ENCODE measurements at places on chromosomes 11 and 22. TPM values are rescaled to one million over a fixed set of nuclear protein-coding genes. Genes with fewer than 3 reads are reported as not detected.

ESAM gene
- 40.7 TPM for polyA plus RNA-seq

OR4D5 gene
- polyA plus RNA-seq, result not detected

RASL10A gene
- polyA plus RNA-seq, result 0.45 TPM

CELSR1 gene
- 0.75 TPM for polyA plus RNA-seq

GGTLC3 gene
- not detected for polyA plus RNA-seq

GRCh38 chr11:42967653-42968052, 344.1 kb upstream of the API5 start:
- no peak for DNase-seq

DNA sequence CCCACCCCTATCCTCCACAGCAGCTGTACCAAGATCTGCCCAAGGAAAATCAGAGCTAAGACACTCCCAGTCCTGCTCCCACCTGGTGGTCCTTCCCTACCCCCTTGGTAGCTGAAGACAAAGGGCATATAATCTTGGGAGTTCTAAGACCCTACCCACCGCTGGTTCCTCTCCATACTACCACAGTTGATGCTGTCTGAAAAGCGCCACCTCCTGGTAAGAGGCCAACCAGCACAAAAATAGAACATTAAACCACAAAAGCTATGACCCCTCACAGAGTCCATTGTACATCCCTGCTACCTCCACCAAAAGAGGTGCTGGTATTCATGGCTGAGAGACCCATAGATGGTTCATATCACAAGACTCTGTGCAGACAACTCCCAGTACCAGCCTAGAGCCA, 161.5 kb upstream of the ARHGAP42 start:
- no peak for DNase-seq

DNA sequence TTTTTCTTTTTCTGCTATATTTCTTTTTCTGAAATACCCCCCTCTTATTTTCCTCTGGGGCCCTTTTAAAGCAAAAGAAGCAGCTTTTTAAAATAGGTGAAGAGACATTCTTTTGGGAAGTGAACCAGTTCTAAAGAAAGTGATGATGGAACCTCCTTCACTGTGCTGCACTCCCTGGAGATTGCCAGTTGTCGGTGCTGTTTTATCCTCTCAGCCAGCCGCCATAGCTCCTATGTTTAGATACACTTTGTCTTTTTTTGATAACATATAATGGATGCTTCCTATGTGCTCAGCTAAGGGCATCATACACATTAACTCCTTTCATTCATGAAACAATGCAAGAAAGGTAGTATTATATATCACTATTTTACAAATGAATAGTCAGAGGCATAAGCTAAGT, 14.0 kb downstream of the CFAP300 start:
- no peak for DNase-seq

DNA sequence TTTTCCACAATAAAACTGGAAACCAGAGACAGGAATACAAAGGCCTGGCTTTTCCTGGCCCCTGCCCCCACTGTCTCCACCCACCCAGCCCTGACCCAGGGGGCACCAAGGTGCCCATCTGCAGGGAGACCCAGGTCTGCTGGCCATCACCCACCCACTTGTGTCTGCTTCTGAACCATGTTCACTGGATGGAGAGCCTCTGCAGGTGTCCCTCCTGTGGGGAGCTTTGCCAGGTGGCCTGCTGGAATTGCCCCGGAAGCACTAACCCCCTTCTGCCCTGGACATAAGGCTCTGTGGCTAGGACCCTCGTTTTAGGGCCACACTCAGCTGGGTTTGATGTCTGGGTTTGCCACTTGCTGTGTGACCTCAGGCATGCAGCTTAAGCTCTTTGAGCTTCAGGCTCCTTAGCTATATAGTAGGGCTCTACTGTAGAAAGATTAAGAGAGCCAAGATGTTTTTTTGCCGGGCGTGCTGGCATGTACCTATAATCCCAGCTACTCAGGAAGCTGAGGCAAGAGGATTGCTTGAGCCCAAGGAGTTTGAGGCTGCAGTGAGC, 3.9 kb downstream of the SCARF2 start:
- DNase-seq, result no peak

- no peak for DNase-seq
Measured at GRCh38 chr11:86383041-86383955, 8.6 kb downstream of the CCDC81 start.

- DNase-seq, result no peak
Measured at GRCh38 chr11:133911171-133911570, 45.6 kb downstream of the IGSF9B start.

- DNase-seq, result no peak
Measured at GRCh38 chr11:72475381-72475780, 41.0 kb upstream of the CLPB start.

DNA sequence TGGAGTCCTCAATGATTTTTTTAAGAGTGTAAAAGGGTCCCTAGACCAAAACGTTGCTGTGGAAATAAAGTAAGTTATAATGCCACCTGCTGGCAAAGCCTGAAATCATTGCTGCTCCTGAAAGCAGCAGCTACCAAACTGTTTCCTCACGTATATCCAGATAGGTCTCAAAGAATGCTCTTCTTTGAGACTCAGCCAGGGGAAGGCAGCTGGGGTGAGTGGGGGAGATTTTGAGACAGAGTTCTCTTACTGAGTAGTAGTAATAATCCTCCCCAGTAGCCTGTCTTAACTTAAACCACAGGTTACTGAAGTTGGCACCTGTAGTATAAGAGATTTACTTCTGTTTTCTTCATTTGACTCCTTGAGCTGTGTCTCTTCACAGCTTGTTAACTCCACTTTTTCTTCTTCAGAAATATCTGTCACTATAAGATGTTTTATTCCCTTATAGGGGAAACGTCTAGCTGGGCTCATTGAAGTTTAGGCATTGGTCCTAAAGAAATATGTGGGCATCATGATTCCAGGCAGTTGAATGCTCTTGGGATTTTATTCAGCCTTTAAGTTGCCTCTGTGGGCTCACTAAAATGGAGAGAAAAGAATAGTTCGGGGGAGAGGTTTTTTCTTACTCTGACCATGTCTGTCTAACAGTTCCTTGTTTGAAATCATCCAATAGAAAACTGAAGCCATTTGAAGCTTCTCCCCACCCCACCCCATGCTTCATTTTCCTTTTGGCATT, 77.9 kb downstream of the BTBD10 start:
- no peak for DNase-seq

DNA sequence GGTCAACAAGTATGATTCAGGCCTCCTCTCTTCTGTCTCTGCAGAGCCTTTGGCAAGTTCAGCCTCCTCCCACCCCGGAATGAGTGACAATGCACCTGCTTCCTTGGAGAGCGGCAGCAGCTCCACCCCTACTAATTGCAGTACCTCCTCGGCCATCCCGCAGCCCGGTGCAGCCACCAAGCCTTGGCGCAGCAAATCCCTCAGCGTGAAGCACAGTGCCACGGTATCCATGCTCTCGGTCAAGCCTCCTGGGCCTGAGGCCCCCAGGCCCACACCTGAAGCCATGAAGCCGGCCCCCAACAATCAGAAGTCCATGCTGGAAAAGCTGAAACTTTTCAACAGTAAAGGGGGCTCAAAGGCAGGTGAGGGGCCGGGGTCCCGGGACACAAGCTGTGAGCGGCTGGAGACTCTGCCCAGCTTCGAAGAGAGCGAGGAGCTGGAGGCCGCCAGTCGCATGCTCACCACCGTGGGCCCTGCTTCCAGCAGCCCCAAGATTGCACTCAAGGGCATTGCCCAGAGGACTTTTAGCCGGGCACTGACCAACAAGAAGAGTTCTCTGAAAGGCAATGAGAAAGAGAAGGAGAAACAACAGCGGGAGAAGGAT, 220.6 kb downstream of the NAV2 start:
- no peak for DNase-seq

GRCh38 chr11:58639669-58640068, 17.2 kb downstream of the CNTF start:
- DNase-seq, result no peak

DNA sequence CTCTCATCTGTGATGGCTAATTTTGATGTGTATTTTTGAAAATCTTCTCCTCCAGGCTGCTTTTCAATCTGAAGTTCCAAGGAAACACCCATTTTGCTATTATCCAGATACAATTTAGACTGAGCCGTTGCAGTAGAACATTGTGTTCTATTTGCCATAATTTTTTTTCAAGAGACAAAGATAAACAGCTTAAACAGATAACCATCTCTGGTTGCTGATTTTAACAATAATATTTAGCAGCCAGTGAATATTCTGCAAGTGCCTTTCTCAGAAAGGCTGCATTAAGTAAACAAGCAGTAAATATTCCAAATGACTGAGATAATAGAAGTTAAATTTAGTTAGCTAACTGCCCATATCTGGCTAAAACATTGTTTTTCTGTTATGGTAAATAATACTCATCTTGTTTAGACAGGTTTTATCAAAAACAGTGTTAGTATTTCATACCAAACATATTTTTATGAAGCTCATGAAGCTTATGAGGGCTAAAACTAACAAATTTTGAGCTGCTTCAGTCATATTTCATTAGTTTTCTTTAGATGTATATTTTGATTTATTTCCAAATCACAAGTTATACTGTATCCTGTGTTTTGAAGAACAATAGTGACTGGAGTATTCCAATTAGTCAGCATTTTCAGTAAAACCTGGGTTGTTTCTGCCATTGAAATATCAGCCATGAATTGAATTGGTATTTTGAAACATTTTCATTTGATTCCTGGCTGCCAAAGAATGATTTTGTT, 206.7 kb downstream of the SBF2 start:
- no peak for DNase-seq

DNA sequence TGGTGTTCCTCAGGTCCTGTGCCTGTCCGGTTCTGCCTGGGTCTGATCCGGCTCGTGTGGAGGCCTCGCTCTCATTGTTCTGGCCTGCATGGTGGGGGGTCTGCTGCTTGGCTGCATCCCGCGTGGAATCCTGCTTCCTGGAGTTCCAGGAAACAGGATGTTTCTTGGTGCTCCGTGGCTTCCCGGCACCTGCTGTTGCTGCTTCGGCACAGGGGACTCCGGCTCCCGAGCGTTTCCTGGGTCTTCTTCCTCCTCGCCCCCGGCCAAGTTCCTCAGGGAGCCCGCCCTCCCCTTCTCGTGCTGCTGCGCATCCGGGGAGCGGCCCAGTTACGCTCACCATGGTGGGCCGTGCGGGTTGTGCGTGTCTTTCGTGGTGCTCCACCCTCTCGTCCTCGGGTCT, 29.9 kb downstream of the GLB1L2 start:
- DNase-seq, result no peak

GRCh38 chr11:112467721-112468120, 207.1 kb upstream of the PLET1 start:
- no peak for DNase-seq

DNA sequence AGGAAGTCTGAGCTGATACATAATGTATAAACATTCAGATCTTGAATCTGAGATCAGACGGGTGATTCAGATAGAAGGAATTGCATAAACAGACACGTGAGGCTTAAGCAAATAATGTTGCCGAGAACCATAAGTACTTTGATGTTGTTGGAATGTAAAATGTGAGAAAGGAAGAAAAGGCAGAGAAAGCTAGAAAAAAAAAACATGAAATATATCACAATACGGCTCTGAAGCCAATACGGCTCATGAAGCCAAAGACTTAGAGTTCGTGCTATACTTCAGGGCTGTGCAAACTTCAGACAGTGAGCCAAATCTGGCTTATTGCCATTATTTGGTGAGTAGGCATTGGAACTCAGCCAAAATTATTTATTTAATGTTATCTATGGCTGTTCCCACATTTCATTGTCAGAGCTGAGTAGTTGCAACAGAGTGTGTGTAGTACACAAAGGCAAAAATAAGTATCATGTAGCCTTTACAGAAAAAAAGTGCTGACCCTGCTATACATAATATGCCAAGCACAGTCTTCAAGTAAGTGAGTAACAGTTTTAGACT, 673.3 kb downstream of the CNTN5 start:
- DNase-seq, result no peak

- DNase-seq, result no peak
Measured at GRCh38 chr11:68525336-68525735, 64.8 kb downstream of the PPP6R3 start.

DNA sequence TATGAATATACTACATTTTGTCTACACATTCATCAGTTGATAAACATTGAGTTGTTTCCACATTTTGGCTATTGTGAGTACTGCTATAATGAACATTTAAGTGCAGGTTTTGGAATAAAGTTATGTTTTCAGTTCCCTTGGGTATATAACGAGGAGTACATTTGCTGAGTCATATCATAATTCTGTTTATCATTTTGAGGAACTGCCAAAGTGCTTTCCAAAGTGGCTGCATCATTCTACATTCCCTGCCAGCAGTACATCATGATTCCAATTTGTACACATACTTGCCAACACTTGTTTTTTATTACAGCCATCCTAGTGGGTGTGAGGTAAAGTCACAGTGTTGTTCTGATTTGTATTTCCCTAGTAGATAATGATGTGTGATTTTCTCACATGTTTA, 1458.6 kb upstream of the TENM4 start:
- DNase-seq, result no peak

DNA sequence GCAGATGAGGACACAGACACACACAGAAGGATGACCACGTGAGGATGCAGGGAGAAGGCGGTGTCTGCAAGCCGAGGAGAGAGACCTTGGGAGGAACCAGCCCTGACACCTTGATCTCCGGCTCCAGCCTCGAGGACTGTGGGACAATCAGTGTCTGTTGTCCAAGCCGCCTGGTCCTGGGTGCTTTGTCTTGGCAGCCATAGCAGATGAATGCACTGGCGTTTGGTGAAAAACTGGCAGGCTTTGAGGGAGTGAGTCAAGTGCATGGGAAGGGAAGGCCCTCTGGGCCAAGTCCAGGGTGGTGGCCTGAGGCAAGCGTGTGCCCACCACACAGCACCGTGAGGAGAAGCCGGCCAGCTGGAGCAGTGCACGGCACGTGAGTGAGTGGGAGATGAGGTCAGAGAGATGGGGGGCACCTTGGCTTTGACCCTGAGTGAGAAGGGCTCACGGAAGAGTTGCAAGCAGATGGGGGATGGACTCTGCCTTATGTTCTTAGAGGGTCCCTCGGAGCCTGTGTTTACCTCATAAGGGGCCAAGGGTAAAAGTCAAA, 12.4 kb upstream of the BRSK2 start:
- DNase-seq, result no peak

- DNase-seq, result no peak
Measured at GRCh38 chr11:67304511-67305113, 1.3 kb downstream of the SSH3 start.

DNA sequence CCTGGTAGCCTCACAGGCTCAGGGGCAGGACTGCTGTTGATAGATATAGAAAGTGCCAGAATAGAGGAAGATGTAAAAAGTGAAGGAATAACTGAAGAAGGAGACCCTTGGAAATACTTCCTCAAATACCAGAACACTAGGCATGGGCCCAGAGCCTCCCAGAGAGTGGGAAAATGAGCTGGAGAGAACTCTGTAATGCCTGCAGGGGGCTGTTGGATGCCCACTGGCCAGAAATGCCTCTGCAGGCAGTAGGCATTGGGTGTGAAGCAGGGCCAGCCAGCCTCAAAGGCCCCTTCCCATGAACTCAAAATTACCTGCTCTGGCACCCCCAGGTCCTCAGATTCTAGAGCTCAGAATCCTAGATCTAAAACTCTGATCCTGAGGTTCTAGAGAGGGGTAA, 15.1 kb downstream of the P2RY2 start:
- peak; percentile 5 for DNase-seq

- DNase-seq, result no peak
Measured at GRCh38 chr11:64915376-64915887, 1.6 kb downstream of the ATG2A start.
